ENCODE measurements at places on chromosomes 12 and 14.

- DNase-seq, result no peak
Measured at GRCh38 chr14:52023518-52023917, 34.2 kb downstream of the RTRAF start.

GRCh38 chr14:95520346-95520745 lies 3.9 kb upstream of the SYNE3 start:
- DNase-seq, result no peak

DNA sequence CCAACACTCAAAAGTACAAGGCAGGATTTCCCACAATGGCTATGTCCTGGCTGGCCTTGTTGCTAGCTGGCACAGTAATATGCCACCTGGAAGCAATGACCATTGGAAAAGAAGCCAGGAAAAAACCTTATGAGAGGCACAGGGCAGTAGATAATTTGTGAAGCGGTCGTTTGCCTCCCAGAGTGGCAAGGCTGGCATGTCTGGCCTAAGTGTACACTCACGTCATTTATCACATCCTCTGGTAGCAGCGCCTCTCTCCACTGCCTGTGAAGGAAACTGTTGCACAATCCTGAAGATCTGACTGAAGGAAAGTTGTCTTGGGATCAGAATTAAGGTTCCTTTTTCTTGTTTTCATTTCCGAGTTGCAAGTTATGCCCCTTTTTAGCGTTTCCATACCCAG lies 408.5 kb downstream of the ZFP36L1 start:
- no peak for DNase-seq

GRCh38 chr12:85005615-85006014 lies 30.5 kb downstream of the TSPAN19 start:
- no peak for DNase-seq

GRCh38 chr12:120457133-120457532 lies 10.9 kb downstream of the GATC start:
- no peak for DNase-seq

DNA sequence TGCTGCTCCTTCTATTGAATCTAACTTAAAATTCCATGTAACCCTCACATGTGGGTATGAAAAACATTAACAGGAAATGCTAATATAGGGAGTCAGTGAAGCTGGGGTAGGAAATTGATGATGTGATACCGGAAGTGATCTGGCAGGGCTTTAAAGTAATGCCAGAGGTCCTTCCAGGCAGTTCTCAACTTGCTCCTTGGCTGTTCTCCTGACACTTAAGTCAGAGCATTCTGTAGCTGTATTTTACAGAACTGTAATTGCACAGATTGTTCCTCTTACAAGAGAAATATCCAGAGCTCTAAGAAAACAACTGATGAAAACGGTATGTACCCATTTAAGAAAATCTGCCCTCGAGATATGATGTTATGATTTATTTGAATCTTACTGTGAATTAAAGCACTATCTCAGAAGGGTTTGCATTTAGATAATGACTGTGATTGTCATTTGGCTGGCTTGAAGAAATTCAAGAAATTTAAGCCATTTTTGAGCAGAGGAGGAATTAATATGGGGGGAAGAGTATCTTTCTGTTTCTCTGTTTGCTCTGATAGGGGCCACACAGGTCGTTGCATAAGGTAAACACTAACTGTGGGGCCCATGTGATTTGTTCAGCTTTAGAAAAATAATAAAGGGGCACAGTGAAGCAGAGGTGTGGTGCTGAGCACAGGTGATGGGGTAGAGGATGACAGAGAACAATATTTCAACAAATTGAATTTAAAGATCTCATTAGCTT lies 88.4 kb downstream of the BBS10 start:
- no peak for DNase-seq

All from activated naive CD4-positive, alpha-beta T cell treated with anti-CD3 and anti-CD28 coated beads, Interleukin-2, amount 50 U/mL, for 72 hours (primary cell).